Midbrain (tissue), 1 donor: ENCODE measurements at places on chromosomes 13 and 19.

DNA sequence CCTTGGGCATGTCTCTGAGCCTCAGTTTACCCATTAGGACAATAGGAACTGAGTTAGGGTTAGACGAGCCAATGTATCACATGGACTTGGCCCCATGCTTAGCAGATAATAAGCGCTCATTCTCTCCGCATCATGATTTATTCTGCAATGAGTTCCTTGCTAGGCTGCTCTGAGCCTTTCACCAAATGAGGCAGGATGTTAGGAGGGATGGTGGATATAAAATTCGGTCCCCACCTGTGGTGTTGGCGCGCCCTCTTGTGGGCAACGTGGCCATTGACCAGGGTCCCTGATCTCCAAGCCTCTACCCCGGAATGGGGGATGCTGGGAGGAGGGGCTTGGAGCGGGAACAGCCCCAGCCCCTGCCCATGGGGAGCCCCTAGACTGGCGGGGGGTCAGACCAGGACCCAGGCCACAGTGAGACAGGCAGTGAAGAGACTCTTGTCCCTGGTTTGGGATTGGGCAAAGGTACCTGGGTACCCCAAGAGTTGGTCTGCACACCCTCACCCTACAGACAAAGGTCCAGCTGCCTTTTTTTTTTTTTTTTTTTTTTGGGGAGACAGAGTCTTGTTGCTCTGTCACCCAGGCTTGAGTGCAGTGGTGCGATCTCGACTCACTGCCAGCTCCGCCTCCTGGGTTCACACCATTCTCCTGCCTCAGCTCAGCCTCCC, 43.9 kb downstream of the CERS4 start:
- DNase-seq, result peak; percentile 83

GRCh38 chr19:16258440-16258903, 60.8 kb downstream of the AP1M1 start:
- DNase-seq, result no peak

- DNase-seq, result no peak
These were observed 7.9 kb downstream of the TLE5 start for GRCh38 chr19:3054265-3054971.

DNA sequence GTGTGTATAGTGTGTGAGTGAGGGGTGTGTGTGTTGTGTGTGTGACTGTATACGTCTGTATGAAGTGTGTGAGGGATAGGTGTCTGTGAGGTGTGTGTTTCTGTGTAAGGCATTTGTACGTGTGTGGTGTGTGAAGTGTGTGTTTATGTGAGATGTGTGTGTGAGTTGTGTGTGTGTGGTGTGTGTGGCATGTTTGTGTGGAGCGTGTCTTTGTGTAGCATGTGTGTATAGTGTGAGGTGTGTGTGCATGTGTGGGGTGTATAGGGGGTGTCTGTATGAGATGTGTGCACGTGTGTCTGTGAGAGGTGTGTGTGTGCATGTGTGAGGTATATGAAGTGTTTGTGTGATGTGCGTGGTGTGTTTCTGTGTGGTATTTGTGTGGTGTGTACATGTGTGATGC, 13.2 kb upstream of the TNFRSF19 start:
- no peak for DNase-seq

DNA sequence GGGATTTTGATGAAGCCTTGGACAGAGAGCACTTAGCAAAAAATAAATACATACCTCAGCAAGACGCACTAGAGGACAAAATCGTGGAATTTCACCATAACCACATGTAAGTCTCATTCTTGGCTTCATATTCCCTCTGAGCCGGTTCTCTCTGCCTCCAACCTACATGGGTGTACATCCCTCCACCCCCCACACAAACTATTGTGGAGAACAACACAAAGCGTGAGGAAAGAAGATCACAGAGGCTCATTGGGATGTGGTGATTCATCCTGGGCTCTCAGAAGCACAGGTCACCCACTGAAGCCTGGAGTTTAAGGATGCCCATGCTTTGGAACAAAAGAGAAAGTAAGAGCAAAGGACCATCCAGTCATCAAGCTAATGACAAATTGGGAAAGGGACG, 192.2 kb downstream of the STK24 start:
- DNase-seq, result no peak
